Brain microvascular endothelial cell (primary cell): ENCODE measurements at places on chromosomes 6 and 20.

DNA sequence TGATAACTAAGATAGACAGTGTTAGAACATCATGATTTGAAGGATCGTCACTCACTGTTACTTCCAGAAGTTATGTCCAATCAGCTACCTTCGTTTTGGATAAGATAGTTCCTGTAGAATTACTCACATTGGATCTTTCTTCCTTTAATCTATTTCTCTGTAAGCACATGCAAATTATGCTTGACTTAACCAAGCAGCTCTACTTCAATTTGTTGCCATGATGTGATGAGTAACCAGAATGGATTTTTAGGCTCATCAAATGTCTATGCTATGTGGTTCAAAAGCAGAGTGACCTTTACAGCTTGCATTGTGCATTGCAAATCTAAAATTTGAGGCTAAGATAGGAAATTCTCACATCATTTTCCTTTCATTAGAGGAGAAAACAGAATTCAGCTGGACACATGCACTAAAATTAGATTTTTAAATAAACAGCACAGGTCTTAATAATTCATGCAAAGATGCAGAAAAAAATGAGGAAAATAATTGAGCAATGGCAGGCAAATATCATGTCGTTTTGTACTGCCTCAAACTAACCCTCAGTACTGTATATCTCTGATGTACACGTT is 76.7 kb upstream of the ZFP64 start:
- DNase-seq, result no peak

GRCh38 chr6:54427396-54427937 is 119.2 kb downstream of the TINAG start:
- no peak for DNase-seq

- DNase-seq, result peak; percentile 72
These were observed 23.6 kb upstream of the EDN1 start for GRCh38 chr6:12266571-12266970.

GRCh38 chr6:119974430-119975159 is 625.0 kb upstream of the MAN1A1 start:
- DNase-seq, result no peak

GRCh38 chr6:145811741-145812140 is 2.9 kb downstream of the FBXO30 start:
- DNase-seq, result no peak

DNA sequence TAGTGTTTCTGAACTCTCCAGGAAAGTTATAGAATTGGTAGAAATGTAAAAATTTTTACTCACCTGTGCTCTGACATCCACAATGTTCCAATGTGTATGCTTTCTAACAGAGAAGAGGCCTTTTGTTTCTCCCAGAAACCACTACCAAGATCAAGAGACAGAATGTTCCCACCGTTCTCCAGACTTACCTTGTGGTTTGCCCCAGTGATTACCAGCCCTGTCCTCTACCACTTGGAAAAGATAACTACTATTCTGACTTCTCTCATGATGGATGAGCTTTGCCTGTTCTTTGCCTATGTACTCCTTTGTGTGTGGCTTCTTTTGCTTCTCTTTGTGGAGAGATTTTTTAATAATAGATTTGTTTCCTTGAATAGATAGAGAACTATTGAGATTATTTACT is 173.0 kb upstream of the SCGN start:
- no peak for DNase-seq

GRCh38 chr6:73604461-73604860 is 49.3 kb downstream of the SLC17A5 start:
- no peak for DNase-seq

DNA sequence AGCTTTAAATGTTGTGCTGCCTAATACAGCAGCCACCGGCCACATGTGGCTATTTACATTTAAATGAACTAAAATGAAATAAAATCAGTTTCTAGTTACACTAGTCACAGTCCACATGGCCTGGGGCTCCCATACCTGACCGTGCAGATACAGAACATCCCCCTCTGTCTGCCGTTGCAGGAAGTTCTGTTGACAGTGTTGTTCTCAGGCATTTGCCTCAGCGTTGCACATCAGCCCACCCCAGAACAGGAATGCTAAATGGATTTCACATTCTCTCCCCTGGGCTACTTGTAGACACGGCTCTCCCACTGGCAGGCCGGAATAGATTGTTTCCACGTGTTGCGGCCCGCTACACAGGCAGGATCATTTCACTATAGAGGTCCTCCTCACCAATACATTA is 26.3 kb downstream of the JAG1 start:
- no peak for DNase-seq

DNA sequence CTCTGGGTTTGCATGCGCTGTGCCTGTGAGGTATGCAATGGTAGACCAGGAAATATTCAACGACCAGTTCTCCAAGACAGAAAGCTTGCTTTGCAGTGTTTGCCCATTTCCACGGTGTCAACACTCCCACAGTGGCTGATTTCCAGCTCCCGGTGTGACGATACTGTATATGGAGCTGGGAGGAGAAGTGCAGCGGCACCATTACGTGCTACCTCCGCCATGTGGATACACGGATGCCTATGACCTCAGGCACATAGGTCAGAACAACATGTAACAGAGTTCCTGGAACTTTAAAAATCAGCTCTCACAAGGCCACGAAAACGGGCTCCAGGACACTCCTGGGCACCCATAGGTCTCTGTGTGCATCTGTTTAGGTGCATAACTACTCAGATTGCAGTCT is 51.1 kb downstream of the NFATC2 start:
- DNase-seq, result no peak
